Stimulated activated CD8-positive, alpha-beta memory T cell treated with anti-CD3 and anti-CD28 coated beads, Interleukin-15, amount 100 ng/mL, for 4 hours (primary cell): ENCODE measurements at places on chromosomes 6 and 20.
A peak's percentile ranks its signal among the peaks of the same experiment; 100 is the strongest.

DNA sequence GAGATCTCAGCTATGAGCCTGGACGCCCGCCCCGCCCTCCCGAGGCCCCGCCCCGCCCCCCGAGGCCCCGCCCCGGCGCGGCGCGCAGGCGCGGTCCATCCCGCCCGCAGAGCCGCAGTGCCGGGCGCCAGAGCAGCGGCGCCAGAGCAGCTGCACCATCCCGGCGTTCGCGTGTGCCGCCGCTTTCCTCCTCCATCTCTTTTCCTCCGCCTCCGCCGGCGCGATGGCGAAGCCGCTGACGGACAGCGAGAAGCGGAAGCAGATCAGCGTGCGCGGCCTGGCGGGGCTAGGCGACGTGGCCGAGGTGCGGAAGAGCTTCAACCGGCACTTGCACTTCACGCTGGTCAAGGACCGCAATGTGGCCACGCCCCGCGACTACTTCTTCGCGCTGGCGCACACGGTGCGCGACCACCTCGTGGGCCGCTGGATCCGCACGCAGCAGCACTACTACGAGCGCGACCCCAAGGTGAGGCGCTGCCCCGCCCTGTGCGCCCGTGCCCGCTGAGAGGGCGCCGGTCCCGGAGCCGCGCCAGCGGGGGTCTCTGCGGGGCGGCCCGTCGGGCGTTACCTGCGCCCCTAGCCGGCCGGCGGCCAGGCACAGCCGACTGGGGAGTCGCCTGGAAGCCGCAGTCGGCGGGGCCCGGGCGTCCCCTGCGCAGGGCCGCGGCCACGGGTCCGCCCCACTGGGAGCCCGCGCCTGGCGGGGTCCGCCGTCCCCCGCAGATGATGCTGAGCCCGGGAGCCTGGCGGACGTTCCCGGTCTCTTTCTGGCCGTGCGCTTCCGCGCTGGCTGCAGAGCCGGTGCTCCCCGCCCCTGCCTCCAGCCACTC is at the start of gene PYGB:
Gene PYGB, plus strand, starts transcription at position 130 of the 830 bp plus-strand sequence. Its CDS starts 94 bp downstream, at position 224.
- DNase-seq, result peak; percentile 62

- no peak for DNase-seq
Observed at GRCh38 chr6:24749297-24749696, 25.4 kb upstream of the GMNN start.

- no peak for DNase-seq
Observed at GRCh38 chr6:47481806-47482205, 4.2 kb downstream of the CD2AP start.

GRCh38 chr6:94278146-94278545 is 858.8 kb upstream of the EPHA7 start:
- no peak for DNase-seq

DNA sequence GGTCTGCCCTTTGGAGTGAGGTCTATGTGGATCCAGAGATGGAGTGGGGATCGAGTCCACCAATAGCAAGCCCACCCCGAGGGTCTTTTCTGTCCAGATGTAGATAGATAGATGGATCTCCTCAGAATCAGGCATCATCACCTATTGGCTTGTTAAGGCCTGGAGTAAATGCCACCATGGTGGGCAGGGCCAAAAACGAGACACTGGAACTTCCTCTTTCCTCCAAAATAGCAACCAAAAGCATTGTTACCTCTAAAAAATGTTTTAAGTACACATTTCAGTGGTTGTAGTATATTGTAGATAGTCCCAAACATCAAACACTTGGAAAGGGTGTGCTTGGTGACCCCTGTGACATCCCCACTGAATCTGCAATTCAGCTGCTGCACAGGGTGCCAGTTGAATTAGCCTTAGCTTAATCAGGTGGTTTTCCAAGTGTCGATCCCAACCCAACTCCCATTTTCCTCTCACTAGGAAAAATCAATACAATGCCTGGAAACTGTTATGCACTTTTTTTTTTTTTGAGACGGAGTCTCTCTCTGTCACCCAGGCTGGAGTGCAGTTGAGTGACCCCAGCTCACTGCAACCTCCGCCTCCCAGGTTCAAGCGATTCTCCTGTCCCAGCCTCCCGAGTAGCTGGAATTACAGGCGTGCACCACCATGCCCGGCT is 35.0 kb upstream of the NELFCD start:
- no peak for DNase-seq

DNA sequence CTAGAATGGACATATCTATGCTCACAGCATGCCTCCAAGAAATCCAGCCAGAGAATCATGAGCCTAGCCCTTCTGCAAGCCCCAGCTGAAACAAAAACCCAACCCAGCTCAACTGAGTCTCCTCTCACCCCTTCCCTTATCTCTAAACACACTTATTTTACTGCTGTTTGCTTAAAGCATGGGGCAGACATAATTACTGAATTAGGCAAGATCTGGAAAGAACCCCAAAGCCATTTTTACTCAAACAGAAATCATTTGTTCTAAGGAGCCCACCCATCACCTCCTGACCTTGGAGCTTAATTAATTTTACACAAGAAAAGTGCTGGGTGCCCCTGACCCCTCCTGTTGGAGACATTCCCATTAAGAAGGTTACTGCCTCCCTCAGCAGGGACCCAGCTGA is 291.6 kb downstream of the MAFB start:
- DNase-seq, result no peak

- DNase-seq, result no peak
Observed at GRCh38 chr6:160028487-160029275, 59.8 kb downstream of the IGF2R start.

- DNase-seq, result no peak
Observed at GRCh38 chr6:29499704-29500103, 11.9 kb upstream of the MAS1L start.

DNA sequence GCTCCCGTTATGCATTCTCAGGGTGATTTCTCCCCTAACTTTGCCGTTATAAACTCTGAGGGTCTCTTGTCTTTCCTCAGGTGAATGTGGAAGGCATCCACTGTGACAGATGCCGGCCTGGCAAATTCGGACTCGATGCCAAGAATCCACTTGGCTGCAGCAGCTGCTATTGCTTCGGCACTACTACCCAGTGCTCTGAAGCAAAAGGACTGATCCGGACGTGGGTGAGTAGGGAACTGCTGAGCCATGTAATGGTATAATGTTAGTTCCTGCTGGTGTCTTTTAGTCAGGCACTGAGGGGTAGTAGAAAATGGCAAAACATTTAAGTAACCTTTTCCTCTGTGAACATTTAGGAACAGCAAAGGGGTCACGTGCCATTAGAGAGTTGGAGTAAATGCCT is 395.4 kb downstream of the ARHGAP18 start:
- DNase-seq, result no peak

DNA sequence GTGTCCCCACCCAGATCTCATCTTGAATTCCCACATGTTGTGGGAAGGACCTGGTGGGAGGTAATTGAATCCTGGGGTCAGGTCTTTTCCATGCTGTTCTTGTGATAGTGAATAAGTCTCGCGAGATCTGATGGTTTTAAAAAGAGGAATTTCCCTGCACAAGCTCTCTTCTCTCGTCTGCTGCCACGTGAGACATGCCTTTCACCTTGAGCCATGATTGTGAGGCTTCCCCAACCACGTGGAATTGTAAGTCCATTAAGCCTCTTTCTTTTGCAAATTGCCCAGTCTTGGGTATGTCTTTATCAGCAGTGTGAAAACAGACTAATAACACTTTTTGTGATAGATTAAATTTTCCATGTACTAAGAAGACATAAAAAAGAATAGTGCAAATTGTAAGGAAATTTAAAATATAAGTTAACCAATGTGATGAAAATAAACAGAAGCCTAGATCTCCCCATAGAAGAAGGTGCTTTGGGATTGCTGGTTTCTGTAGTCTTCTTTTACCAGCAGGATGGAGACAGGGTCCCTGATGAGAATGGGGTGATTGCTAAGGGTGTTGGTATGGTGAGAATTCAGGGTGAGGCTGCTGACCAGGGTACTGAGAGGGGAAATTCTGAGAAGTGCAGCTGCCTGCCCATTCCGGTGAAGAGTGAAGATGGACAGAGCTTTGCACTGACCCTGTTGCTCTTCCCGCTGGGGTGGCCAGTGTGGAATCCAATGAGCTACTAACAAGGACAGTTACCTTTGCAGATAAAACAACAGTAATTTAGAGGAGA is 50.7 kb downstream of the BMP2 start:
- DNase-seq, result no peak

GRCh38 chr6:134379076-134379475 is 61.2 kb upstream of the SGK1 start:
- DNase-seq, result peak; percentile 12

- DNase-seq, result peak; percentile 4
Observed at GRCh38 chr6:138001750-138002349, 105.4 kb downstream of the PERP start.

GRCh38 chr6:49849213-49849907 is 17.0 kb downstream of the CRISP1 start:
- no peak for DNase-seq

- peak; percentile 72 for DNase-seq
Observed at GRCh38 chr20:2523919-2524708, 12.3 kb upstream of the TMC2 start.

DNA sequence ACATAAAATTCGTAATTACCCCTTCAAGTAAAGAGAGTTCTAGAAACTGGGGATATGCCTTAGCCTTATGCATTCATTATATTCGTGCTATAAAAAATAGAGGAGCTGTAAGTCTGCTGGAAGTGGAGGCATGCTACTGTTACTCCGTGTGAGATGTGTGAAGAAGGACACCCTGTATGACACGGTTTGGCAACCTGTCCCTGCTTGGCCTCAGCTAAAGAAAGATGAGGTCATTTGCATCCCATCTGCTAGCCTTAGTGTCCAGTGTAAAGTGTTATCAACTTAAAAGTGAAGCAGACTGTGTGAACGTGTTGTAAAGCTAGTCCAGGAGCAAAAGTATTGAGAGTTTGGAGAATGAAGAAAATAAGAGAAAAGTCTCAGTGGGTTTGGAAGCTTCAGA is 135.1 kb upstream of the RAB32 start:
- no peak for DNase-seq

GRCh38 chr6:35035481-35036030 is 105.6 kb downstream of the TCP11 start:
- no peak for DNase-seq

DNA sequence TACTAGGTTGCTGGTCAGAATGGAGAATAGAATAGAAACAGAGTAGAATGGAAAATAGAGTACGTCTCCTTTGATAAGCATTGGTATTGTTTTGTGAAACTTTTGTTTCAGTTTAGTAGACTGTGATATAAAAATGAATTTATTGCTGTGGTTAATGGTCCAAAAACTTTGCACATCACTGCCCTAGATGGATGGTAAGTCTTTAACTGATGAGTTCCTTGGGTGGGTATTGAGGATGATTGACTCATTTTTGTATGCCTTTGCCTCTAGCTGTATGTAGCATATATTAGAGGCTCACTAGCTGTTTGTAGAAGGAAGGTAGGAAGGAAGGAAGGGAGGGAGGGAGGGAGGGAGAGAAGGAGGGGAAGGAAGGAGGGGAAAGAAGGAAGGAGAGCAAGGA is 48.3 kb downstream of the ZDHHC14 start:
- DNase-seq, result no peak

- DNase-seq, result no peak
Observed at GRCh38 chr6:120077489-120077888, 727.9 kb upstream of the MAN1A1 start.

DNA sequence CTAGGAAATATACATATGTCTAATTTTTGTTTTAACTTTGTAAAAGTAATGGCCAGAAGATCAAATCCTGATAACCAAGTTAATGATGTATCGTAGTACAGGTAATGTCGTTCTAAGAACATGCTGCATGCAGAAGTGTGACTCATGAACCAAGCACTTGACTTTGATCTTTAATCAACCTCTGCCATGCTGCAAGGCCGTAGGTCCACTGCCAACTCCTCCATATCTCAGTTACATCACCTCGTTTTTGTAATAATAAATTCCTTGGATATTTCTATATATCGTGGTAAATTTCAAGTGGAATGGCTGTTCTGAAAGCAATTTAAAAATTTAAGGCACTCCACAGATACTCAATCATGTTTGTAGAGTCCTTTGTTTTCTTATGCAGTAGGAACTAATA is 771.7 kb downstream of the EPHA7 start:
- DNase-seq, result no peak

GRCh38 chr6:97656236-97656635 is 373.2 kb upstream of the MMS22L start:
- no peak for DNase-seq

GRCh38 chr20:32386091-32386490 is 28.0 kb downstream of the ASXL1 start:
- DNase-seq, result no peak

DNA sequence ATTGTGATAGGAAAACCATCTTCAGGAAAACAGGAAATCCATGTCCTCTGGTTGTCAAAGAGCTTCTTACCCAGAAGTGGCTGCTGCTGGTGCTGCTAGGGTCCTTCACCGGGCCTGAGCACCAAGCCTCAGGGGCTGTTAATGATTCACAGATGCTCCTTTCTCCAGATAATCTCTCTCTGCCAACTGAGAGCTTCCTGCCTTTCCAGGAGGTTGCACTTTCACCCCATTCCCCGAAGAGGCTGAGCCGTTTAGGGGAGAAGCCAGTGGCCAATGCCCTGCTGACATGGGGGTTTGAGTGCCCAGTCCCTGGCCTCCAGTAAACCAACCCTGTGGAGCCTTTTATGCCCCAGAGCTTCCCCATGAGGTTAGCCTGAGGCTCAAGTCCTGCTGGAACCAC is 122.4 kb downstream of the CBLN4 start:
- DNase-seq, result no peak

DNA sequence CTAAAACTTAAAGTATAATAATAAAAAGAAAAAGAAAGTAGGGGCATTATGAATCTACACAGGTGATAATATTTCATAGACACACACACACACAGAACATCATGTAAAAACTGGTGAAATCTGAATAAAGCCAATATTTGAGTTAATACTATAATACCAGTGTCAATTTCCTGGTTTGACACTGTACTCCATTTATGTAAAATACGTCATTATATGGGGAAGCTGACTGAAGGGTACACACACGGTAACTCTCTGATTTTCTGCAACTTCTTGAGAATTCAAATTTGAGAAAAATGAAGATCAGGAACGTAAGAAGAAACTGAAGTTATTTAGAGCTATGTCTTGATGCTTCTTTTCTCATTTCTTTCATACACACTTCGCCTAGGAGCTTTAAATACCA is 36.2 kb downstream of the PFDN4 start:
- DNase-seq, result no peak

DNA sequence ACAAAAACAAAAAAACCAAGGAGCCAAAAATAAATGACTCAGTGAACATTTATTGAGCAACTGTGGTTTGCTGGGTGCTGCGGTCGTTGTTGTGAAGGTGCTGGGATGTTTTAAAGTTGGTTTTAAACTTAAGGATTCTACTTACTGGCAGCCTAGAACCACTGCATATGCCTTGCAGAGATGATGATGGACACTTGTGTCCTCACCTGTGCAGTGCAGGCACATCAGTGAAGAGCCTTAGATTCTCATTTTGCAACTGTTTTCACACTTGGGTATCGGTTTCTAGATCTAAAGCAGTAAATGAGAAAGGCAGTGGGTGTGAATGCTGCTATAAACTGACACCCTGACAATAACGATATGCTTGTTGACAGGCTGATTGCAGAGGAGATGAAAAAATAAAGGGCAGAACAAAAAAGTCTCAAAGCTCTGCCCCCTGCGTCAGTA is 68.8 kb downstream of the UTRN start:
- DNase-seq, result no peak

GRCh38 chr20:62296724-62297448 is 5.9 kb upstream of the ADRM1 start:
- no peak for DNase-seq
